ENCODE measurements at places on chromosomes 3 and 15.

GRCh38 chr3:69204315-69204957 is 82.0 kb upstream of the LMOD3 start:
- peaks cover 21% of the 10 kb centered on the region for H3K4me1 ChIP-seq
- no peak for DNase-seq
- H3K27ac ChIP-seq: no peak overlapping the region
- no peaks in the 10 kb centered on the region for H3K36me3 ChIP-seq

DNA sequence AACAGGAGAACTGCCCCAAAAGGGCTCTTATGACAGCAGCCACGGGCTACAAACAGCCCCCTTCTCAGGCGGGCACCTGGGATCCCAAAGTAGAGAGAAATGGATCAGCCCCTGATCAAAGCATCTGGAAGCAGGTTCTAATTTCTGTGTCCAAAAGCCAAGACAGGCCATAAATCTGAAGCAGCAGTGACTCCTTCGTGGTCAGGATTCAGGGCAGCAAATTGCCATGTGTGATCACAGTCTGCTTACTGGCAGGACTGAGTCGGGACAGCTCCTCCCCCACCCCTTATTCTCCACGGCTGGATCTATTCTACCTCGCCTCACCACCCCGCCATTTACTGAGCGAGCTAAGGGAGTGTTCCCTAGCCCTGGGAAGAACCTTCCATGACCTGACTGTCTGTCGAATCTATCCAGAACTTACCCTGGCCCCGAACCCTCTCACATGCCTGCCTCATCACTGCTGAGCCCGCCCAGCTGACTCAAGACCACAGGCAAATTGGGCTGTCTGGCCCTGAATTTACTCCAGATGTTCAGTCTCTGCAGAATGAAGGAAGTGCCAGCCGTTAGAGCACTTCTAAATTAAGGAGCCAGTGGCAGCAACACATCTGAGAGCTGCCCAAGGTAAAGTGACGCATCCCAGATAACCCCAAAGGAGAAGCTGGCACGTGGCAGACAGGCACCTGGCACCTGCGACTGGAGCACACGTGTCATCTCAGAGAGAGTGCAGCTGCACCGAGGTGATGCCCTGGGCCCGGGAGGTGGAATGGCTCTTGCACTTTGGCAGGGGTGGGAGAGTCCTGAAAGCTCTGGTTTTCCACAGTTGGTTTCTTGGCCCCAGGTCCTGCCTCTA is 1.3 kb downstream of the LRRC15 start:
- H3K4me3 ChIP-seq: no peak overlapping the region
- peaks cover 24% of the 10 kb centered on the region for H3K4me1 ChIP-seq
- no peak for DNase-seq
- peaks cover 16% of the 10 kb centered on the region for H3K27me3 ChIP-seq
- no peaks in the 10 kb centered on the region for H3K36me3 ChIP-seq

GRCh38 chr15:93034512-93034911 is 54.5 kb downstream of the RGMA start:
- H3K36me3 ChIP-seq: peaks cover 1% of the 10 kb centered on the region
- H3K4me1 ChIP-seq: peaks cover 21% of the 10 kb centered on the region
- H3K4me3 ChIP-seq: no peak overlapping the region
- H3K27me3 ChIP-seq: no peaks in the 10 kb centered on the region
- no peak overlapping the region for H3K27ac ChIP-seq

DNA sequence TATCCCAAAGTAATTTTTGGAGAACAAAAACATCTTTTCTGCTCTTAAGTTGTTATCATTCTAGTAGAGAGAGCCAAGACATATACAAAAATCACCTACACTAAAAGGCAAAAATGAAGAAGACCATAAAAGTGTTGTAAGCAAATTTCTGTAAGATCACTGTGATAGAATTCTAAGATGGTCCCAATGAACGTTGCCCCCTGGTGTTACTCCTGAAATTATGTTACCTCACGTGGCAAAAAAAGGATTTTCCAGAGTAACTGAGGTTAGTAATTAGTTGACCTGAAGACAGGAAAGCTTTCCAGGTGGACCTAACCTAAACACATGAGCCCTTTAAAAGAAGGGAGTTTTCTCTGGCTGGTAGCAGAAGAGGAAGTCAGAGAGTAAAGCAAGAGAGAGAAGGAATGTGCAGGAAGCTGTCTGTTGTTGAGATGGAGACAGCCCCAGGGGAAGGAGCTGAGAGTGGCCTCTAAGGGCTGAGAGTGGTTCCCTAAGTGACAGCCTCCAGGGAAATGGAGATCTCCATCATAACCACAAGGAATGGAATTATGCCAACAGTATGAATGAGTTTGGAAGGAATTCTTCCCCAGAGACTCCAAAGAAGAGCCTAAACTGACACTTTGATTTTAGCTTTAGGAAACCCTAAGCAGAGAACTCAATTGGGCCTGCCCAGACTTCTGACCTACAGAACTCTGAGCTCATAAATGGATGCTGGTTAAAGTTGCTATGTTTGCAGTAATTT is 205.9 kb downstream of the CD47 start:
- H3K4me1 ChIP-seq: peaks cover 16% of the 10 kb centered on the region
- H3K36me3 ChIP-seq: peaks cover 11% of the 10 kb centered on the region
- H3K27ac ChIP-seq: no peak overlapping the region
- no peak overlapping the region for H3K4me3 ChIP-seq
- H3K27me3 ChIP-seq: no peaks in the 10 kb centered on the region

DNA sequence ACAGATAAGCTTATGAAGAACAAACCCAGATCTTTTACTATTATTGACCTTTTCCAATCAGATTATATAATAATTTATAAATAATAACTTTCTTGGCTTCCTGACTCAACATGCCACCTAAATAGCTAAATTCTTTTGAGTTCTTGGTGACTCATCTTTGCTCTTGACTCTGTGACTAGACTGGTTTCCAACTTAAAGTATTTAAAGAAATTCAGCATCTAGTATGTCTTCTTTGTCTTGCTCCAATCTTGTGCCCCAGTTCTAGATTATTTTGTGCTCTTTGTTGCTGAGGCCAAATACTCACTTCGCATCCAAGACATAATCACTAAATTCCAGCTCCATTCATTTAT is 483.2 kb upstream of the TBL1XR1 start:
- peaks cover 31% of the 10 kb centered on the region for H3K4me1 ChIP-seq
- H3K27me3 ChIP-seq: no peaks in the 10 kb centered on the region
- no peaks in the 10 kb centered on the region for H3K36me3 ChIP-seq
- no peak overlapping the region for H3K4me3 ChIP-seq

GRCh38 chr15:29611057-29611456 is 211.2 kb downstream of the TJP1 start:
- H3K27ac ChIP-seq: no peak overlapping the region
- H3K4me3 ChIP-seq: peak overlapping the region; percentile 1
- peaks cover 6% of the 10 kb centered on the region for H3K27me3 ChIP-seq
- DNase-seq: no peak
- H3K4me1 ChIP-seq: peaks cover 46% of the 10 kb centered on the region
- H3K36me3 ChIP-seq: no peaks in the 10 kb centered on the region

All from WTC11 (cell line).